ENCODE measurements at places on chromosomes 7 and 10.
A peak's percentile ranks its signal among the peaks of the same experiment; 100 is the strongest.

DNA sequence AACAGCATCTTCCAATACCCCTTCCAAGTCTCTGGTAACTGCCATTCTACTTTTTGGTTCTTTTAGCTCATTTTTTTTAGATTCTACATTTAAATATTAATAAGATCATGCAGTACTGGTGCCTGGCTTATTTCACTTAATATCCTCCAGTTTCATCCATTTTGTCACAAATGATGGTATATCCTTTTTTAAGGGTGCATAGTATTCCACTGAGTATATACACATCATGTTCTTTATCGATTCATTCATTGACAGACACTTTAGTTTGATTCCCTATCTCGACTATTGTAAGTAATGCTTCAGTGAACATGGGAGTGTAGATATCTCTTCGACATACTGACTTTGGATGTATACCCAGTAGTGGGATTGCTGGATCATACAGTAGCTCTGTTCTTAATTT, 89.7 kb downstream of the CCDC3 start:
- no peak for DNase-seq

- no peak for DNase-seq
Measured at GRCh38 chr10:114915294-114915693, 22.7 kb upstream of the TRUB1 start.

- DNase-seq = no peak
Measured at GRCh38 chr10:117096599-117097201, 41.4 kb downstream of the VAX1 start.

GRCh38 chr10:42987121-42987541, 89.7 kb upstream of the RET start:
- peak; percentile 25 for DNase-seq

DNA sequence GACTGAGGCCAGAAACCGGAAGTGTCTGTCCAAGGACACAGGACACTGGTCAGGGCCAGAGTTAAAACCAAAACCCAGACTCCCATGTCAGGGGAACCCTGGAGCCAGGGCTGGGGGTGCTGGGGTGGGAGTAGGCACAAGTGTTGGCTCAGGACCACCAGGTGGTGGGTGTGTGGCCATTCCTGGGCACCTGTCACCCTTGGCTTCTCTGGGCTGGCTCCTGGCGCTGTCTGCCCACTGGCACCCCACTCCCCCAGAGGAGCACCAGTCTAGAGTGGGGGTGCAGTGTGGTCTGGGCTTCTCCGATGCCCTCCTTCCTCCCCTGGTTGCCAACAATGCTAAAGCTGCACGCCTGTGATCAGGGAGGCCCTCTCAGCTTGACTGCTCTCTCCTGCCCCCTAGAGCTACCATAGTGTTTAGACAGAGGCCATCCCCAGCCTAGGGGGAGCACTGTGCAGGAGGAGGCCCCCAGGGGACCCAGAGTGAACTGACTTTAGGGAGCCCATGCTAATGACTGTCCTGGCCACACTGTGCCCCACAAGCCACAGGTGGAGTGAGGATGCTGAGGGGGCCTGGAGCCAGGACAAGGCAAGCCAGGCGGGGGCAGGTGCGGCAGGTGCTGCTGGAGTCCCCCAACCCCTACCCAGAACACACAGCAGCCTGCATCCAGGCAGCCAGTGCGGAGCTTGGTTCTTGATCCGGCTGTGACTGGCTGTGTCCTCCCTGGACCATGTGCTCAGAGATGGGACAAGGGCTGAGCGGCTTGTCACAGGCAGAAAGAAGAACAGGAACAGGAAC, 11.0 kb downstream of the RASGEF1A start:
- DNase-seq = peak; percentile 62

DNA sequence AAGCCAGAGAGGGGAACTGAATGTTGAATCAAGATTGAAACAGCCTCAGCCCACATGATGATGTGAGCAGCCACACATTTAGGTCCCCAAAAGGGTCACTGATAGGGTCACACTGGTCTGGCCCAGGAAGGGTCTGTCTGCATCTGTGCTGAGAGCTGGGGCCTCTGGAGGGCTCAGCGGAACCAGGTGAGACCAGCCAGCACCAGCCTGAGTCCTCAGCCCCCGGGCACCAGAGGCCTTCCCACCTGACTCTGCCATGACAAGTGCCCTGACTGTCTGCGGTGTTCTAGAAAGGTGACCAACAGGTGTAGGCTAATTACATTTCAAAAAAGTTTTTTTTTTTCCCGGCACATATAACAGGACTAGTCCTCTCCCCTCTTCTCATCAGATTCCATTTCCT, 76.2 kb downstream of the WDR11 start:
- no peak for DNase-seq

DNA sequence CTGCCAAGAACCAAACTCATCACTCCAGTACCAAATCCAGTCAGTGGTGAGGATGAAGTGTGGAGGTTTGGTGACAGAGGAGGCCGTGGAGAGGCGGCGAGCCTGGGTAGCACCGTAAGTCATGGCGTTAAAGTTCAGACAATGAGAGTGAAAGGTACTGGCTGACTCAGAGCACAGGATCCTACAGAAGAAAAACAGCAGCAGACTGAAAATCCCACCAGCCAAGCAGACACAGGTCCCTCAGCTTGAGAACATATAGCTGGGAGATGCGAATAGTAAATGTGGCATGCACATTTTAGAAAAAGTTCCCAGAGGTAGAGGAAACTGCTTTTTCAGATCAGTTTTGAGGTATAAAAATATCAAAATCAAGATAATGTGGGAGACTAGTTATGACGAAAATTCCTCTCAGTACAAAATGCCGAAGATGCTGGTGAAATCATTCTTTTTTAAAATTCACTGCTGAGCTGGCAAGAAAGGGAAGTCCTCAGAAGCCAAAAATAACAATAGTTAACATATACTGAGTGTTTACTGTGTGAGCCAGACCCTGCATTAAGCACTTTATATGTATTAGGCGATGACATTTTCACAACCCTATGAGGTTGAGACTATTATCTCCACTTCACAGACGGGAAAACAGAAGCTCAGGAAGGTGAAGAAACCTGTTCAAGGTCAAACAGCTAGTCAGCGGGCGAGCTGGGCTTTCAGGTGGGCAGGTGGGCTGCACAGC, 20.9 kb downstream of the PARP12 start:
- DNase-seq = no peak

DNA sequence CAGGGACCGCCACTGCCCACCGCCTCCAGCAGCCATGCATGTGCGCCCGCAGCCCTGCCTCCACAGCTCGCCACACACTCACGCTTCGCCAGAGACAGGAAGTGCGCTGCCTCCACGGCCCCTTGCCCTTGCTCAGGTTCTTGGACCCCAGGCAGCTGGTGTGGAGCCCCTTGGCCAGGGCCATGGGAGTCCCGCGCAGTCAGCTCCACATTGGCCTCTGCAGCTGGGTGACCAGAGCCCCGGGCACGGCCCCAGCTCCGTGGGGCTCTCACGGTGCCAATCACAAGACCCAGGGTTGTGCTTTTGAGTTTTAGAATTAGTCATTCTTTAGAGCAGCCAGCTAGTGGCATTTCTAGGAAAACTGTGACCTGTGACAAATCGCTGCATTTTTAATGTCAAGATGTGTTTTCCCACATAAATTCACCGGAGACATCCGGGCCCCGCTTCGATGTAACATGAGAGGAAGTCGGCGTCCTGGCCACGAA, 4.3 kb upstream of the UTF1 start:
- DNase-seq = no peak

Data from GM12892 (cell line).